Natural killer cell (primary cell): ENCODE measurements at places on chromosomes 7 and 10.

GRCh38 chr10:69247313-69247710, 27.2 kb downstream of the HKDC1 start:
- H3K27ac ChIP-seq: no peak overlapping the region
- DNase-seq: no peak
- no peaks in the 10 kb centered on the region for H3K4me1 ChIP-seq
- no peaks in the 10 kb centered on the region for H3K36me3 ChIP-seq
- no peak overlapping the region for H3K4me3 ChIP-seq

GRCh38 chr10:94042001-94042833, 48.5 kb downstream of the PLCE1 start:
- no peak for DNase-seq
- no peaks in the 10 kb centered on the region for H3K36me3 ChIP-seq
- H3K27me3 ChIP-seq: no peaks in the 10 kb centered on the region

GRCh38 chr10:114703377-114704107, 45.5 kb upstream of the ABLIM1 start:
- H3K4me3 ChIP-seq: no peak overlapping the region
- H3K27me3 ChIP-seq: no peaks in the 10 kb centered on the region
- H3K36me3 ChIP-seq: no peaks in the 10 kb centered on the region

DNA sequence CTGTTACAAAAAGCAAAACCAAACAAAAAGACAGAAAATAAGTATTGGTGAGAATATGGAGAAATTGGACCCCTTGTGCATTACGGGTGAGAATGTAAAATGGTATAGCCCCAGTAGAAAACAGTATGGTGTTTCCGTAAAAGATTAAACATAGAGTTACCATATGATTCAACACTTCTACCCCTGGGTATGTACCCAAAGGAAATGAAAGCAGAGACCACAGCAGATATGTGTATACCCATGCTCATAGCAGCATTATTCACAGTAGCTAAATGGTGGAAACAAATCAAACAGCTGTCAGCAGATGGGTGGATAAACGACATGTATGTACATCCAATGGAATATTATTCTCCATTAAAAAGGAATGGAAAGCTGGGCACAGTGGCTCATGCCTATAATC, 42.4 kb downstream of the STARD3NL start:
- peaks cover 69% of the 10 kb centered on the region for H3K4me1 ChIP-seq
- peaks cover 18% of the 10 kb centered on the region for H3K36me3 ChIP-seq
- H3K27me3 ChIP-seq: no peaks in the 10 kb centered on the region
- DNase-seq: no peak

GRCh38 chr10:43027331-43027955, 49.4 kb upstream of the RET start:
- no peak for DNase-seq
- H3K36me3 ChIP-seq: no peaks in the 10 kb centered on the region
- no peaks in the 10 kb centered on the region for H3K4me1 ChIP-seq

DNA sequence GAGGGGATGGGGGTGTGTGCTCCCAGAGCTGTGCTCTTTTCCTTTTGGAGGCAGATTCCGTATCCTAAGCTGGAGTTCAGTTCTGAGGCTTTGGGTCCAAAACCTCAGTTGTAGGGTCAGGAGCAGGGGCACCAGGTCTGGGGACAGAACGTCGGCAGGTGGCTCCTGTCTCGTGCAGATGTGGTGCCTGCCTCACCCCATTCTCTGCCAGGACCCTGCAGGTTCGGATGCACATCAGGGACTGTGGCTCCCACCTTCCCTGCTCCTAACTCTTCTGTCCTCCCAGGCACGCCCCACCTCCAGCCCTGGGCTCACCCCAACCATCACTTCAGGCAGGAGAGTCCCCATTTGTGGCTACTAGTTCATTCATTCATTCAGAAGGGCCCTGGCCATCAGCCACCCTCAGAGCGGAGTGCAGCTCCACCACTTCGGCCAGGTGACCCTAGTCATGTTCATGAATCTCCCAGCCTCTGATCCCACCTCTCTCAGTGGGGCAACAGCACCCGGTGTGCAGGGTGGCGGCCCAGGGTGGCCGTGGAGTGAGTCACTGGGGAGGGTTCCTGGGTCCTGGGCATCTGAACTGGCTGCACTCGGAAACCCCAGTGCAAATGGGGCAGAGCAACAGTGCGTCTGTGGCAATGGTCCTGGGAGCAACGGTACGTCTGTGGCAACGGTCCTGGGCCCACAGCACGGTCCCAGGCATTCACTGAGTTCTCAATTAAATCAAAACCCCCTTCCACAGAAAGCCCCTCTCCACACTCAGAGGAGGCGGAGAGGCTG, 100.8 kb upstream of the FAM20C start:
- H3K36me3 ChIP-seq: no peaks in the 10 kb centered on the region
- H3K4me3 ChIP-seq: no peak overlapping the region
- H3K4me1 ChIP-seq: peaks cover 18% of the 10 kb centered on the region
- H3K27ac ChIP-seq: no peak overlapping the region
- no peak for DNase-seq

DNA sequence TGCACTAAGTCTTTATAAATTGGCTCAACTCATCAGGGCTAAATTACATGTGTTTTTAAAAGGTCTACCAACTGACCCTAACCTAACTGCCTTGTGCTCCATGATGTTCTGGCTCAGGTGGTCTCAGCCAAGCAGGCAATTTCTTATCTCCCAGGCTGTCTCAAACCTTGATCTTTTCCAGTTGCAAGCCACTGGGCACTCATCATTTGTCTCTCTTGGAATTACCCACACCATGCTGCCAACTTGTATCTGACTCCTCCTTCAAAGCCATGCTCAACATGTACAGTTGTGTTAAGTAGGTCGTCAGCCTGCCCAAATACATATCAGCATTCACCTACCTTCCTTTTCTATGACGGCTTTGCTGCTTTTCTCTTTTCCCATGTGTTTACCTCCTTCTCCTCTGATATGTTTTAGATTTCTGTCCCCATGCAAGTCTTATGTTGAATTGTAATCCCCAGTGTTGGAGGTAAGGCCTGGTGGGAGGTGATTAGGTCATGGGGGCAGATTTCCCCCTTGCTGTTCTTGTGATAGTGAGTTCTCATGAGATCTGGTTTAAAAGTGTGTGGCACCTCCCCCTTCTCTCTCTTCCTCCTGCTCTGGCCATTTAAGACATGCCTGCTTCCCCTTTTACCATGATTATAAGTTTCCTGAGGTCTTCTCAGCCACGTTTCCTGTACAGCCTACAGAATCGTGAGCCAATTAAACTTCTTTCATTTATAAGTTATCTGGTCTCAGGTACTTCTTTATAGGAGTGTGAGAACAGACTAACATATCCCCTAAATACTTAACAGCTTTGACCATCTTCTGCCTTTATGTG, 130.0 kb downstream of the ELAPOR2 start:
- no peak overlapping the region for H3K27ac ChIP-seq
- H3K27me3 ChIP-seq: no peaks in the 10 kb centered on the region
- no peaks in the 10 kb centered on the region for H3K36me3 ChIP-seq
- H3K4me1 ChIP-seq: no peaks in the 10 kb centered on the region
- DNase-seq: no peak

DNA sequence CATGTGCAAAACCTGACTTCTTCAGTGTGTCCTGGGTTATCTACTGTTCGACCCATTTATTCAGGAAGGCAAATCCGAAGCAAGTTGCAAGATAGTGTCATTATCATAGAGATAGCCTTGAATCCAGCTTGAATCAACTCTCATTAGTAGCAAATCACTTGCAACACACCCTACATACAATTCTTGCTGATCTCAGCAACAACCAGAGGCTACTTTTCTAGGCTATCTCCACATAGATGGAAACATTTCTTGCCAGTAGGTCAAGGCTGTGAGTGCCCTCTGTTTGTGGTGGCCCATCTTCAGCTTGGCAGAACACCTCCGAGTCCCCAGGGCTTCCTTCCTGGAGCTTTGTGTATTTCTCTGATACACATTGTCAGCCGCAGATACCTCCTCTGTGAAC, 12.0 kb downstream of the UBTD1 start:
- no peaks in the 10 kb centered on the region for H3K4me1 ChIP-seq
- DNase-seq: no peak
- H3K27ac ChIP-seq: no peak overlapping the region
- H3K4me3 ChIP-seq: no peak overlapping the region
- H3K36me3 ChIP-seq: no peaks in the 10 kb centered on the region

DNA sequence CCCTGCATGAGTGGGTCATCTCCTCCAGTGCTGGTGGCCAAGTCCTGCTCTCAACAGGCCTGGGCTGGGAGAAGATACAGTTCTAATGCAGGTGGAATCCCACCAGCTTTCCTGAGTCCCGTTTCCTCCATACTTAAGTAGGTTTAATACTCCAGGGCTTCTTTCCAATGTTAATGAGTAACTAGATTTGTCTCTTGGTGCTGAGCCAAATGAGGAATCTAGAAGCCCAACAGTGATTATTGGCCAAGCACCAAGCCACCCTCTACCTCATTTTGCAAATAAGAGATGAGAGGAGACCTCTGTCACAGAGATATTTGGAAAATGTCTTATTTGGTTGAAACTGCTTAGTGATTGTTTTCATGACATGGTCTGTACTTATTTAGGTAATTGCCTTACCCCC, 37.1 kb downstream of the STARD3NL start:
- H3K4me3 ChIP-seq: no peak overlapping the region
- peaks cover 19% of the 10 kb centered on the region for H3K36me3 ChIP-seq
- no peaks in the 10 kb centered on the region for H3K27me3 ChIP-seq
- H3K27ac ChIP-seq: no peak overlapping the region
- H3K4me1 ChIP-seq: peaks cover 41% of the 10 kb centered on the region
- DNase-seq: no peak

DNA sequence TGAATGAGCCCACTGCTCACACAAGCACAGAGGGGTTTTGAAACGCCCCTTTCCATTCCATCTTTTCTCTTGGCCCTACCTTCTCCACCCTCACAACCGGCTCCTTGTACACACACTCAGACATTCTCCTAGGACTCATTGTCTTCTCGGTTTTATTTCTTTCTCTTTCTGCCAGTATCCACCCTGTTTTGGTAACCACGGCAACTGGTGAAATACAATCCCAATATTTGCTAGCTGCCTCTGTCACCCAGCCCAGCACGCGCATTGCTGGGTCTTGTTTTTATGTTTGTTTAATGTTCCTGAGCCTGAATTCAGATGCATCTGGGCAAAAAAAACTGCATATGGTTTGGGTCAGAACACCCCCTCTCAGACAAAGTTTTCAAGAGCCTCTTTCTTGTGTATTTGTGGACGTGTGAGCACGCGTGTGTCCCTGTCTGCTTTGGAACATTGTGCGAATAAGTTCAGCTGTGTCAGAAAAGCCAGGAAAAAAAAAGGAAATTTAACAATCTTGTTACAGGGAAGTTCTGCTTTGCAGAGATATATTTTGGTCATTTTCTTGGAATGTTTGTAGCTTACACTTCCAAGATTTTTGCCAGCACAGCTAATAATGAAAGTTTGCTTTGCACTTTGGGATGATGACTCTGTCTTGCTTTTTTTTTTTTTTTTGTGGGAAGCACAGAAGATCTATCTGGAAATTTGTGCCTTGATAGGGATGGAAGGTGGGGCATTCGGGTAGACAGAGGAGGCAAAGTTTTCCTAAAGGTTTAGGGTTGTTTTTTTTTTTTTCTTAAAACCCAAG, 225.9 kb downstream of the TRIL start:
- H3K4me1 ChIP-seq: no peaks in the 10 kb centered on the region
- DNase-seq: no peak
- H3K4me3 ChIP-seq: no peak overlapping the region
- no peak overlapping the region for H3K27ac ChIP-seq

DNA sequence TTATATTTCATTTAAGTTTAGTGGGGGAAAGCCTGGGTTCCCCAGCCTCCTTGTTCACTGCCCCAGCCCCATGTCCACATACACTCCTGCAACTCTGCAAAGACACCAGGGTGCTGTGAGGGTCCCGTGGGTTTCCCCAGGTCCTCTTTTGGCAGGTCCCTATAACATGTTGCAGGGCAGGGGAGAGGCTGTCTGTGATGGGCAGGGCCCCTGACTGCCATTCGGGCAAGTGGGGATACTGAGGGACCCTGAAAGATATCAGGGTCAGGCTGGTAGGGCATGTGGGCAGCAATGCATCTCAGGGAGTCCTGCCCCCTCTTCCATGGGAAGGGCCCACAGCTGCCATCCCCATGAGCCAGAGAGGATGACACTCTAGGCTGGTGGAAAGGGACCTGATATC, 28.4 kb downstream of the RASGEF1A start:
- no peaks in the 10 kb centered on the region for H3K36me3 ChIP-seq
- no peaks in the 10 kb centered on the region for H3K4me1 ChIP-seq
- DNase-seq: no peak

GRCh38 chr10:65892284-65892683, 1033.6 kb upstream of the LRRTM3 start:
- no peak for DNase-seq
- no peak overlapping the region for H3K4me3 ChIP-seq
- no peaks in the 10 kb centered on the region for H3K4me1 ChIP-seq
- no peak overlapping the region for H3K27ac ChIP-seq
- H3K36me3 ChIP-seq: no peaks in the 10 kb centered on the region
- no peaks in the 10 kb centered on the region for H3K27me3 ChIP-seq

DNA sequence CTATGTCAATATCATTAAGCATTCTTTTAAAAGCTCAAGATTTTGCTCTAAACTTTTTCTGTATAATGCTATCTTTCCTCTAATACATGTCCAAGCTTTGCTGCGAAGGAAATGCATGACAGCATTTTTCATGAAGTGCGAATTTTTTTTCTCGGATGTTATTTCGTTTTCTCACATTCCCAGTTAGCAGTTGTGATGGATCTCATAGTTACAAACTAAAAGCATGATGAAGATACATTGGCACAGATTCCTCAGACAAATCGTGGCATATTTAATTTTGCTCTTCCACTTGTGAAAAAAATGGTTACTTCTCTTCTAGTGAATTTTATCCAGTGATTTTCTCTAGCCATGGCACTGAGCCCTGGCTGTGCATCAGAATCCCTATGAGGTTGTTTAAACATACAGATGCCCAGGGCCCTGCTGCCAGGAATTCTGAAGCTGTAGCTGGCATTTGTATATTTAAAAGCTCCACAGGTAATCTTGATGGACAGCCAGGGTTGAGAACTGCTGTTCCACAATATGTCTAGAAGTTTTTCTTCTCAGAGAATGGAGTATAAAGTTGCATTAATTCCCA, 299.8 kb upstream of the NEBL start:
- no peaks in the 10 kb centered on the region for H3K27me3 ChIP-seq
- H3K36me3 ChIP-seq: no peaks in the 10 kb centered on the region
- no peak overlapping the region for H3K27ac ChIP-seq
- no peak for DNase-seq
- no peak overlapping the region for H3K4me3 ChIP-seq

- no peaks in the 10 kb centered on the region for H3K27me3 ChIP-seq
- no peaks in the 10 kb centered on the region for H3K4me1 ChIP-seq
- no peak for DNase-seq
- H3K27ac ChIP-seq: no peak overlapping the region
- H3K36me3 ChIP-seq: no peaks in the 10 kb centered on the region
These were observed 50.6 kb upstream of the RET start for GRCh38 chr10:43026039-43026973.

GRCh38 chr10:127407551-127407950, 141.6 kb upstream of the NPS start:
- H3K27me3 ChIP-seq: no peaks in the 10 kb centered on the region
- H3K27ac ChIP-seq: no peak overlapping the region
- H3K36me3 ChIP-seq: no peaks in the 10 kb centered on the region
- no peak for DNase-seq
- H3K4me1 ChIP-seq: no peaks in the 10 kb centered on the region

- no peaks in the 10 kb centered on the region for H3K4me1 ChIP-seq
- no peak overlapping the region for H3K4me3 ChIP-seq
- H3K27ac ChIP-seq: no peak overlapping the region
- H3K27me3 ChIP-seq: no peaks in the 10 kb centered on the region
These were observed 381.7 kb downstream of the THSD7A start for GRCh38 chr7:11450281-11450680.
